Caco-2 (cell line): ENCODE measurements at places on chromosomes 16 and 17. TPM values are rescaled to one million over a fixed set of nuclear protein-coding genes. Genes with fewer than 3 reads are reported as not detected.

The ABCA10 gene
- total RNA-seq, result not detected in 2 replicates

DNA sequence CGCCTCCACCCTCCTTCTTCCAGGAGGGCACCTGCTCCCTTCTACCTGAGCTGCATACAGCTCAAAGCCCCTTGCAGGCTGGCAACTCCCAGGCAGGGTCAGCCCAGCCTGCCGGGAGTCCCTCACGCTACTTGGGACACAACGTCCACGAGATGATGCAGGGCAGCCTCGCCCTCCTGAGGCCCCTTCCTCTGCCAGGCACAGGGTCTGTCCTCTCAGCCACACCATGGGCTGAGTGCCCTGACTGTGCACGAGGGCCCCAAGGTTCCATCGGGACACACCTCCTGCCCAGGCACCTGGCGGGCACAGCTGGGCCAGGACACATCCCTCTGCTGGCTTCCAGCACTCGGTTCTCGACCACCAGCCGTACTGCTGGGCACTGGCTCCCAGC lies 30.9 kb upstream of the ZC3H18 start:
- DNase-seq, result no peak
- H3K27me3 ChIP-seq, result no peaks in the 10 kb centered on the region; the same call in 1 of the 2 replicates
- 0 out of 2 replicates have a peak, but pooled peaks cover 3% of the 10 kb centered on the region for H3K4me1 ChIP-seq
- no peak overlapping the region for H3K4me3 ChIP-seq
- H3K36me3 ChIP-seq, result no peaks in the 10 kb centered on the region; the same call in 1 of the 2 replicates

DNA sequence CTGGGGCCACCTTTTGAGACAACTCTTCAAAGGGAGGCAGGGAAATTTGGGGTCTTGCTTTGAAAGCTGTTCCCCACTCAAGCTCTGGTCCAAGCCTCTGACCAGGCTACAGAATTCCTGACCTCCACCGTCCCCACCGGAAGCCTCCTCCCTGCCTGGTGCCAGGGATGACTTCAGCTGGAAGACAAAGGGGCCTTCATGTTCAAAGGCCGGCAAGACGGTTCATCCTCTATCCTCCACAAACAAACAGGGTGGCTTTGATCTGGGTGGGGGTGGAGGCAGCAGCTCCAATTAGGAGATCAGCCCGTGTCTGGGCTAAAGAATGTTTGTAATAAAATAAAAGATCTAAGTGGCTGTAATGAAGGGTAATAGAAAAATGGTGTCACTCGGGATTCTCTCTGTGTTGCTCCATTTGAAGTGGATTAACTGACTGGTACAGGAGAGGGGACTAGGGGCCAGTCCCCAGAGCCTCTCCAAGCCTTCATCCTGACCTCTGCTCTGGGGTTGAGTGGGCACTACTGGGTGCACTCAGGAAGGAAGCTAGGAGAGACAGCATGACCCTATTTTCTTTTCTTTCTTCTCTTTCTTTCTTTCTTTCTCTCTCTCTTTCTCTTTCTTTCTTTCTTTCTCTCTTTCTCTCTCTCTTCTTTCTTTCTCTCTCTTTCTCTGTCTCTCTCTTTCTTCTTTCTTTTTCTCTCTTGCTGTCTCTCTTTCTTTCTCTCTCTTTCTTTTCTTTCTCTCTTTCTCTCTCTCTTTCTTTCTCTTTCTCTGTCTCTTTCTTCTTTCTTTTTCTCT lies 27.5 kb upstream of the NKD1 start:
- H3K4me3 ChIP-seq, result no peak overlapping the region
- peak overlapping the region; percentile 0 for H3K27ac ChIP-seq
- peaks cover 30% of the 10 kb centered on the region for H3K4me1 ChIP-seq
- H3K36me3 ChIP-seq, result no peaks in the 10 kb centered on the region
- H3K27me3 ChIP-seq, result no peaks in the 10 kb centered on the region

GRCh38 chr17:70276906-70277305 lies 107.6 kb downstream of the KCNJ2 start:
- no peak for DNase-seq
- H3K27ac ChIP-seq, result no peak overlapping the region
- H3K27me3 ChIP-seq, result no peaks in the 10 kb centered on the region
- H3K36me3 ChIP-seq, result no peaks in the 10 kb centered on the region
- no peak overlapping the region for H3K4me3 ChIP-seq

The KRT12 gene
- total RNA-seq, result not detected in 2 replicates

- no peak for DNase-seq
- no peaks in the 10 kb centered on the region for H3K36me3 ChIP-seq
- H3K4me3 ChIP-seq, result no peak within 1 kb of the TSS
Measured at GRCh38 chr16:2829501-2830354, at the start of gene ZG16B. ZG16B (plus strand) TSS chr16:2830303; CDS start chr16:2830442, 139 bp downstream.

GRCh38 chr17:43118679-43119615 lies 6.2 kb downstream of the BRCA1 start:
- H3K4me1 ChIP-seq, result peaks cover 21% of the 10 kb centered on the region
- H3K4me3 ChIP-seq, result no peak overlapping the region
- H3K36me3 ChIP-seq, result no peaks in the 10 kb centered on the region
- no peak for DNase-seq

The HCRT gene
- not detected in 2 replicates for total RNA-seq

DNA sequence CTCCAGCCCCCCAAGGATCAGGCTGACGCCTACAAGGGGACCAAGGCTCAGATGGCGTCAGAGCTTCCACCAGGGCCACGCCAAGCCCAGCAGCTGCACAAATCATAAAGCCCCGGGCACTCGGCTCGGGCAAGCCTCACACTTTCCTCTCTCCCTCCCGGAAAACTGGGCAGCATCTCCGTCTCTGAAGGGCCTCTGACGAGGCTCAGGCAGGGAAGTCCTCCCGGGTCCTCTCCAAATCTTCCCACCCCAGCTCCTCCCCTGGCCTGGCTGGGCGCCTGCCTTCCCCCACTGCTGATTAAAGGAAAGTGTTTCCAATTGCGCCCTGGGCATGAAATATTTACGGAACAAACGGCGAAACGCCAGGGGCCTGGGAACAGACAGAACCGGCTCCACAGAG lies 38.5 kb downstream of the PIEZO1 start:
- no peaks in the 10 kb centered on the region; the same call in none of the 2 replicates for H3K36me3 ChIP-seq
- no peak for DNase-seq
- peaks cover 4% of the 10 kb centered on the region; the same call in 1 of the 2 replicates for H3K4me1 ChIP-seq
- no peak overlapping the region for H3K4me3 ChIP-seq
- no peaks in the 10 kb centered on the region for H3K27me3 ChIP-seq
- H3K27ac ChIP-seq, result no peak overlapping the region

DNA sequence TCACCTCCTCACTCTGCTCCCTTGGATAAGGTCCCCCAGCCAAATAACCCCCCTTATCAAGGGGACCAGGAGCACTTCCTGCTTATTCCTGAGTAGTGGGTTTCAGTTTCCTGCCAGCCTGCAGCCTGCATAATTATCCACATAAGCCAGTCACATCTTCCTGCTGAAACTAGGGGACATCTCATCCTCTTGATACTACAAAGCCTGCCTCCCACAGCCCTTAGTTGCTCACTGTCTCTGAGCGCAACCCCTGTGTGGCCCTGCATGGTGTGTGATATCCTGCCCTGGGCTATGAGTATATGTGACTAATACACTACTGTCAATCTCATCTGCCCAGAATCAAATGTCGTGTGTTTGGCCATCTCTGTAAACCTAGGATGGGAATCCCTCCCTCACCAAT lies 8.0 kb upstream of the XYLT2 start:
- no peaks in the 10 kb centered on the region for H3K4me1 ChIP-seq
- H3K27me3 ChIP-seq, result no peaks in the 10 kb centered on the region
- no peak for DNase-seq
- H3K27ac ChIP-seq, result no peak overlapping the region
- H3K36me3 ChIP-seq, result no peaks in the 10 kb centered on the region
- no peak overlapping the region for H3K4me3 ChIP-seq

DNA sequence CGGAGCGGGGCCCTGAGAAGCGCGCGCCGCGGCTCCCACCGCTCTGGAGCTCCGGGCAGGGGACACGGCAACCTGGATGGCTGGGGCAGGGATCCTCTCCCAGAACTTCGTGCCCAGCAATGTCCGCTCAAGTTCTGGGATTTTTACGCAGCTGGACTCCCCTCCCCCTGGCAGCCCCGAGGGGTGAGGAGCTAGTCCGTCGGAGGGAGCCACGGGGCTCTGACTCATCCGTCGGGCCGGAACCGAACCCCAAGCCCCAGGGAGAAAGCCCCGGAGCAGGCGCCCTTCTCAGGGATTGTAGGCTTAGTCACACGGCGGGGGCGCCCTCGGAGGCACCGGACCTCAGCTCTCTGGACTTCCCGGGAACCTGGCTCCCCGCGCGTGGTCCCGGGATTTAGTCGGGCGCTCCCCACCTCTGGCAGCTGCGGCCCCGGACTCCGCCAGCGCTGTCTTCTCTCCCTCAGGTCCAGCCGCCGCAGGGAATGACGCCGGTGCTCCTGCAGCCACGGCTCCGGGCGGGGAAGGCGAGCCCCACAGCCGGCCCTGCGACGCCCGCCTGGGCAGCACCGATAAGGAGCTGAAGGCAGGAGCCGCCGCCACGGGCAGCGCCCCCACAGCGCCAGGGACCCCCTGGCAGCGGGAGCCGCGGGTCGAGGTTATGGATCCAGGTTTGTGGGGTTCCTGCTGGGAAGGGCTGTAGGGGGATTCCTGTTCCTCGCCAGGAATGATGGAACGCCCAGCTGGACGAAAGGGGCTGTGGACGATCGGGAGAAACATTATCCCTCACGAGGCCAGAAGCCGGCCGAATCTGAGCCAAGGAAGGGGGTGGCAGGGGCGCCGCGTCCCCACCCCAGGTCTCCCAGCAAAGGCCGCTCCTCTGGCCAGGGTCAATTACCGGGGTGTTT lies 830 bp downstream of the SPHK1 start:
- H3K36me3 ChIP-seq, result no peaks in the 10 kb centered on the region
- no peak for DNase-seq
- H3K27me3 ChIP-seq, result peaks cover 1% of the 10 kb centered on the region; the same call in 1 of the 2 replicates
- H3K27ac ChIP-seq, result no peak overlapping the region
- H3K4me3 ChIP-seq, result peak overlapping the region; percentile 76

The C16orf74 gene
- 3.8 and 4.0 TPM in 2 replicates for total RNA-seq

GRCh38 chr16:72199761-72200337 lies 27.9 kb upstream of the PMFBP1 start:
- peaks cover 14% of the 10 kb centered on the region for H3K4me1 ChIP-seq
- no peaks in the 10 kb centered on the region for H3K36me3 ChIP-seq
- H3K4me3 ChIP-seq, result no peak overlapping the region
- H3K27me3 ChIP-seq, result peaks cover 2% of the 10 kb centered on the region
- H3K27ac ChIP-seq, result no peak overlapping the region
- DNase-seq, result no peak

The HOXB13 gene
- total RNA-seq, result 4.3 and 5.5 TPM in 2 replicates

The TMEM101 gene
- total RNA-seq, result 41.7 and 43.5 TPM in 2 replicates

DNA sequence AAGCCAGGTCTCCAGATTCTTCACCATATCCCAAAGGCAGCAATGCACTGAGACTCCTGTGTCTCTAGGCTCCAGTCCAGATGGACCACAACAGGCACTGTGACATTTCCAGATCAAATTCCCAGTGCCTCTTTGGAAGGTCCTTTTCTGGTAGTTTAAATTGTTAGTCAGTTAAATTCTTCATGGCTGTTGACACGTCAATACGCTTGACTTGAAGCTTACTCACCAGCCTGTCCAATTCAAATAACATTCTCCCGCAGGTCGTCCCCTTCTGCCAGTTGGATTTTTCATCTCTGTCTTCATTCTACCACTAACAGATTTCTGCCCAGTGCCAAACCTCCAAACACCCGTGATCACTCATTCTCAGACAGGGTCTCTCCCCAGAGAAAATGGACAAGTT lies 86.7 kb downstream of the SHISA9 start:
- no peaks in the 10 kb centered on the region for H3K4me1 ChIP-seq
- no peak overlapping the region for H3K4me3 ChIP-seq
- no peaks in the 10 kb centered on the region for H3K27me3 ChIP-seq
